Colonic mucosa (tissue), 4 donors: ENCODE measurements at places on chromosomes 7 and 10. TPM values are rescaled to one million over a fixed set of nuclear protein-coding genes. Genes with fewer than 3 reads are reported as not detected.

- no peaks in the 10 kb centered on the region for H3K4me1 ChIP-seq
- no peak overlapping the region for H3K4me3 ChIP-seq
- no peak for DNase-seq
- no peaks in the 10 kb centered on the region for H3K36me3 ChIP-seq
- H3K27ac ChIP-seq: no peak overlapping the region
Observed at GRCh38 chr10:103067484-103067883, 125.6 kb downstream of the NT5C2 start.

DNA sequence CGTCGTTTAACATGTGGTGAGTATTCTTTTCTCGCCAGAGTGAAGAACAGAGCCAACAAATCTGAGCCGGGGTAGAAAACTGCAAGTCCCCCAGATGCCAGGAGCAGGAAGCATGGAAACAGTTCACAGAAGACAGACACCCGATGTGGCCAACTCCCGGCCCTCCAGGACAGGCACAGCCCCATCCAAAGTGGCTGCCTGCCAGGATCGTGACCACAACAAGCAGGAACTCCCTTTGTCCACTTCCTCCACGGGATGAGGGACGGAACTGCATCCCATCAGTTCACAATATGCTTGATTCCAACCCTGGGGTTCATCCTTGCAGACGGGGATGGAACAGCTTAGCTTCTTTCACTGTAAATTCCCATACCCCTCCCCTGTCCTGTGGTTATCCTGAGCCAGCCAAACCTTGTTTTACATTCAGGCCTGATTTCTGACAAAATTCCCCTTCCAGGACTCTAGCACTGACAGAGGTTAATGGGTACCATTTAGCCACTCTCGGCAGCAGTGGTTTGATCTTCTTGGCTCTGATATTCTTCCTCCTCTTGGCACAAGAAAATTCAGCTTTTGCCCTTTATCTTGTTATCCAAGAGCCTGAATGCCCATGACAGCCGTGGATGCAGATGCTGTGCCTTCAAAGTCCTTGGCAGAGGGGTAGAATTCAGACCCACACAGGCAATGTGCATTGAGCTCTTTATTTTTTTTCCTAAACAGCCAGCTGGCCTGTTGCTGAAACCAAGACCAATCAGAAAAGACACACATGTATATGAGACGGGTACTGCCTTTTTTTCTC, 105.5 kb upstream of the FAM204A start:
- no peaks in the 10 kb centered on the region for H3K27me3 ChIP-seq
- no peak overlapping the region for H3K27ac ChIP-seq
- H3K4me1 ChIP-seq: no peaks in the 10 kb centered on the region

- H3K36me3 ChIP-seq: no peaks in the 10 kb centered on the region
- H3K4me3 ChIP-seq: no peak overlapping the region
- H3K27me3 ChIP-seq: no peaks in the 10 kb centered on the region
- no peaks in the 10 kb centered on the region for H3K4me1 ChIP-seq
Observed at GRCh38 chr7:587767-588166, 68.1 kb upstream of the PDGFA start.

GRCh38 chr7:5867060-5867459, 13.5 kb upstream of the OCM start:
- H3K4me3 ChIP-seq: no peak overlapping the region

The CYP2C19 gene
- total RNA-seq: 0.16 TPM

The FBXO24 gene
- 1.8 TPM for total RNA-seq

The WIPF3 gene
- total RNA-seq: 1.6 TPM

The COPG2 gene
- 24.2 TPM for total RNA-seq

The HECW1 gene
- 0.40 TPM for total RNA-seq
